ENCODE measurements at places on chromosomes 7 and 10.

- DNase-seq, result no peak
Measured at GRCh38 chr7:137206770-137207169, 136.8 kb downstream of the PTN start.

DNA sequence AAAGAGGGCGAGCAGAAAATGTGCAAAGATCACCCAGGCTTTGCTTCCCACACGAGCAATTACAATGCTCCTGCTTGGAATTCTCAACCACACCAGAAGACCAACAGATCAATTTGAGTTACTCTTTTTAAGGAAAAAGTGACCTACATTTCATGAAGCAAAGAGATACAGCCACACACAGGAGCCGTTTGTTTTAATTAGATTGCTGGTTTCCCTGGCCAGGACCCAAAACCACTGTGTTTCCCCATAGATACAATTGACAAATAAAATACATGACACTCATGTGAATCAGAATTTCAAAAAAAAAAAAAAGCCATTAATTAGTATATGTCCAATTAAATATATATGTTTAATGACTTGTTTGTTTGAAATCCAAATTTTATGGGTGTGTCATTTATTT, 458.3 kb downstream of the PLXDC2 start:
- DNase-seq, result no peak

- DNase-seq, result peak; percentile 54
Measured at GRCh38 chr7:42606193-42606905, 305.5 kb downstream of the C7orf25 start.

DNA sequence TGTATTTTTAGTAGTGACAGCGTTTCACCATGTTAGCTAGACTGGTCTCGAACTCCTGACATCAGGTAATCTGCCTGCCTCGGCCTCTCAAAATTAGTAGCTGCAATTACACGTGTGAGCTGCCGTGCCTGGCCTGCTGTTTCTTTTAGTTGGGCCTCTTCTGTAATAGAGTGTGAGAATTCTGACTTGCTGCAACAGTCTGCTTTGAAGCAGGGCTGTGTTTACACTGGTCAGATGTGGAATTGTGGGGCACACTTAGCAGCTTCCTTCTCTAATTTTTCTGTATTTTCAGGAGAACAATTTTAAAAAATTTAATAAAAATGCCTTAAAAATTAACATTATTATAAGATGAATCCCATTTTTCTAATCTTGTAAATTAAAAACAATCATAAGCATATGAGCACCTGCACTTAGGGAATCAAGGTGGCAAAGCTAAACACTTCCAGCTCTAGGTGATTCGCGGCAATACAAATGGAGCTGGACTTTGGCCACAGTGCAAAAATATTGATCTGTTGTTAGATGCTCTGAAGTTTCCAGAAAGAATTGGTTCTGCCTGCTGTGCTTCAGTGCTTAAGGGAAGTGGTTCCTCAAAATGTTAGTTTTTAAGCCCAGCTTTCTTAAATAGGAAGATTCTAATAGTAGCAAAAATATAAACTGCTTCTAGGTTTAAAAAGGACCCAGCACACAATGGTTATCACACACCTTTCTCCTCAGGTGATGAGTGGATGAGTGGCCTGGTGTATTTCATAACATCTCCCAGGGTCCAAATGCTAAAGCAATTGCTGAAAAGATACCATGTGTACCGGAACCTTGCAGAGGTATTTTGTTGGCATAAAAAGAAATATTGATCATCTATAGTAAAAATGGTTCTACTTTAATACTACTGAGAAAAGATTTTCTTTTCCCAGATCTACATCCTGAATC, 63.5 kb upstream of the ATRNL1 start:
- DNase-seq, result no peak

DNA sequence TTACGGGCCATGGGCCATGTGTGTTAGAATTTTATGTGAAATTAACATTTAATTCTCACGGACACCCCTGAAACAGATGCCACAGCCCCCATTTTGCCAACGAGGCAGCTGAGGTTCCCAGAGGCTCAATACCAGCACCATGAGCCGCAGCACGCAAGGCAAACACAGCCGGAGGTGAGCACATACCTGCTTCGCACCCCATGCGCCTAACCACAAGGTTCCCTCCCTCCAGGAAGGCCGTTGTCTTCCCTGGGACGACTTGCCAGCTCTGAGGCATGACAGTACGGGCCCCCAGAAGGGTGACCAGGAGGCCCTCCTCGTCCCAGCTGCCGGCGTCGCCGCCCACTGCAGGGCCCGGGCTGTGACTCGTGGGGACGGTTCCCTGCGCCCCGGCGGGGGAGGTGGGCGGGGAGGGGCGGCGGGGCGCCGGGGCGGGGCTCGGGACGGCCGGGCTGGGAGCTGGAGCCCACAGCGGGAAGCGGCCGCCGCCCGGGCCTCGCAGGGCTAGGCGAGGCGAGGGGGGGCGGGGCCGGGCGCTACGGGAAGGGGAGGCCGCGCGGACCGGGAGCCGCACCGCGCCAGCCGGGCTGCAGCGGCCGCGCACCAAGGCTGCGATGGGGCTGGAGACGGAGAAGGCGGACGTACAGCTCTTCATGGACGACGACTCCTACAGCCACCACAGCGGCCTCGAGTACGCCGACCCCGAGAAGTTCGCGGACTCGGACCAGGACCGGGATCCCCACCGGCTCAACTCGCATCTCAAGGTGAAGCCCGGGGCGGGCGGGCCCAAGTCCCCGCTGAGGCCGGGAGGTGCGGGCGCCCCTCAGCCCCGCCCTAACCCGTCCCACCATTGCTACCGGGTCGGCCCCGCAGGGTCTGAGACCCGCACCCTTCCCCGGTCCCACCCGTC, at the start of gene CAV2:
CAV2 (plus strand) TSS at position 571 of the 910 bp plus-strand sequence; CDS start at position 615, 44 bp downstream.
- peak; percentile 55 for DNase-seq

GRCh38 chr7:98232799-98233198, 19.2 kb downstream of the TECPR1 start:
- DNase-seq, result no peak

All from HCEC 1CT (cell line).